ENCODE measurements at places on chromosomes 2 and 18. TPM values are rescaled to one million over a fixed set of nuclear protein-coding genes. Genes with fewer than 3 reads are reported as not detected.
A peak's percentile ranks its signal among the peaks of the same experiment; 100 is the strongest.

The SF3B6 gene
- 255 TPM for polyA plus RNA-seq

The GPR35 gene
- 0.60 TPM for polyA plus RNA-seq

The REG1B gene
- not detected for polyA plus RNA-seq

The SLC14A1 gene
- polyA plus RNA-seq, result 16.3 TPM

GRCh38 chr2:230429513-230429912, 13.5 kb downstream of the SP100 start:
- DNase-seq, result no peak

DNA sequence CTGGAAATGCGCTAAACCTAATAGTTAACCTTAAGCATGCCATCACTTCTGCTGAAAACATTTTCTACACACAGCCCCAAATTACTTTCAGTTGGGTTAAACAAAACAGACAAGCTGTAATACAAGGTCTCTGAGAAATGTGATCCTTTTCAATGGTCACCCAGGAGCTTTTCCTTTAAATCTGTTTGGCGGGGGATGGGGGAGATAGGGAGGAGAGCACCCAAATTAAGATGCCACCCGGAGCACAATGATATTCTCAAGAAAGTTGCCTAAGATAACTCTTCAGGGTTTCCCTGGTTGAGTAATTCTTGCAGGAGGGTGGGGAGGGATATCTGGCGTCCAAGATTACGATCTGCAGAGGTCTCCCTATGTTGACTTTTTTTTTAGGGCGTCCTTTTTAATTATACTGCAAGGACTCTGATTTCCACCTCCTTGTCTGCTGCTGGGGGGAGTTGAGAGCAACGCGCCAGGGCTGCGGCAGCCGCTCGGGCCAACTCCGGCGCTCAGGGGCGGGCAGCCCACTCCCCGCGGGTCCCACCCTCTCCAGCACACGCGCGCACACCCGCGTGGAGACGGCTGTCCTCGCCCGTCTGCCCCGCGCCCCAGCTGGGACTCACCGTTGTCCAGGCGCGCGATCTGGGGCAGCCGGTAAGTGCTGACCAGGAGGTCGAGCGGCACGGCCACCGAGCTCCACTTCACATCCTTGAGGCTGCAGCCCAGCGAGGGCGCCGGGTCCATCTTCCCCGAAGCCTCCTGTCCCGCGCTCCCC, 807 bp downstream of the GAREM1 start:
- no peak for DNase-seq

The STPG4 gene
- polyA plus RNA-seq, result not detected

DNA sequence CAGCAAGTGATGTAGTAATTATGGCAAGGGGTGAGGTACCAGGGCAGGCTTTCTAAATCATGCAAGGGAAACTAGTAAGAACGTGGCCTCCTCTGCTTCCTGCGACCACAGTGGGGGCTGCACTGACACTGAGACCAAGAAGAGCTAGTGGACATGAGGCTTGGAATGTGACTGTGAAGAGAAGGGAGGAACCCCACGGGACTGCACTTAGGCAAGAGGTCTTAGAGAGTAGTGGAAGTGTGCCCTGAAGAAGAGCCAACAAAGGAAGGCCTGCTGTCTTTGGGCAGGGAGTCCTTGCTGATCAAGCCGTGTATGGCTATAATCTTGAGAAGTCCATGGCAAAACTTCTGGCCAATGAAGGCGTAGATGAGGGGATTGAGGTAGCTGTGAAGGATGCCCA, 8.9 kb upstream of the RUFY4 start:
- no peak for DNase-seq

DNA sequence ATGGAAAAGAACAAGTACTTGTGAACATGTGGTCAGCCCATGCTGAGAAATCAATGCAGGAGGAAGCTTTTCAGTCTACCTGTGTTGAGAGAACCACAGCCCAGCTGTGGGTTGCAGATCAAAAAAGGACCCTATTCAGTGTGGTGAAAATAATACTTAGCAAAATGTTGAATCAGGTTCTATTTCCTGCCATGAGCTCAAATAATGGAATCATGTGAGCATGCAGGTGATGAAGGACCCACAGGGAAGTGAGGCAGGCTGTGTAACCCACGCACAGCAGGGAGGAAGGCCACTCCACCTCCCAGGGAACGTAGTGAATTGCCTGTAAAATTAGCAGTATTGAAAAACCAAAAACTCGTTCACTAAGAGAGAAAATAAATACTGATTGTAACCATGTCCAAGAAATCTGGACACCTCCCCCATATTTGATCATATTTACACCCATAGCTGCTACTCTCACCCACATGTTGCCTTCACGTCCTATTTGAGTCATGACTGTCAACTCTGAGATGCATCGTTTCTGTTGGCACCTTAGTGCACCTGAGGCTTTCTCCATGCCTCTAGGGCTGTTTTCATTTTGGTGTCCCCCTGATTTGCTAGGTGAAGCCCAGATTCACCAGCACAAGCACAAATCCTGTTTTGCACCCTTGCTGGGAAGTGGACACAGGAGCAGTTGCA, 20.5 kb upstream of the BCL2L11 start:
- DNase-seq, result no peak

The ARHGAP25 gene
- 148 TPM for polyA plus RNA-seq

DNA sequence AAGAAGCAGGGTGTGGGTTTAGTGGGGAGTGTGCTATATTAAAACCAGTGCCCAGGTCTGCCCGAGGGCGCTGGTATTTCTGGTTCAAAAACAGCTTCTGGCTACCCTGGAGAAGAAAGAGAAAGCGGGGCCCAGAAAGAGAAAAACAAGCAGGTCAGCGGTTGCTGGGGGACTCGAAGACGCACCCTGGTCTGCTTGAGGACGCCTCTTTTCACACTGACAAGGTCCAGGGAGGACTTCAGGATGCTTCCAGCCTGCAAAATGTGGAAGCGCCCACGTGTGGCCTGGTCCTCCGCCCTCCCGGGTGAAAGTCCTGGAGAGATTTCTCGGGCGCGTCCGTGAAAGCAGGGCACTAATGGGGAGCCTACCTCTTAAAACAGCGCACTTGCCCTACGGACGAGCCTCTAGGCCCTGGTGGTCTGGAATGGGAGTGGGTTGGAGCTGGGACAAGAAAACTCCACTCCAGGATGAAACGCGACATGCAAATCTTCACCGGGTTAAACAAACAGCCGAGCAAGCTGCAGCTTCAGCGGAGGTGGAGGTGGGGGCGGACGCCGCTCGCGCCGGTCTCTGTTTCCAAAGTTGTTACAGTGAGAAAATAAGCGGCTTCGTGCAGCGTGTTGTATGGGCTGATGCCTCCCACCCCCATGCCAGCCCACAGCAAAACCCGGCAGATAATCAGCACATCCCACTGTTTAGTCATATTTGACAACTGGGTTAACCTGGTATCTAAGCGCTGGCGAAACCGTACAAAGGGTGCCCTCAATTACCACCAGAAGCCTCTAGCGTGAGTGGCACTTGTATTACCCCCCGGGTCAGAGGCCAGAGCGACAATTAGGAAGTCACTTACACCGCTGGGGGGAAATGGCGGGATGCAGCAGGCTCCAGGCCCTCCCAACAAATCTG, 1.1 kb upstream of the SP9 start:
- no peak for DNase-seq

The CD28 gene
- polyA plus RNA-seq, result 184 TPM

The FAM161A gene
- polyA plus RNA-seq, result 2.2 TPM

The SCYGR4 gene
- not detected for polyA plus RNA-seq

DNA sequence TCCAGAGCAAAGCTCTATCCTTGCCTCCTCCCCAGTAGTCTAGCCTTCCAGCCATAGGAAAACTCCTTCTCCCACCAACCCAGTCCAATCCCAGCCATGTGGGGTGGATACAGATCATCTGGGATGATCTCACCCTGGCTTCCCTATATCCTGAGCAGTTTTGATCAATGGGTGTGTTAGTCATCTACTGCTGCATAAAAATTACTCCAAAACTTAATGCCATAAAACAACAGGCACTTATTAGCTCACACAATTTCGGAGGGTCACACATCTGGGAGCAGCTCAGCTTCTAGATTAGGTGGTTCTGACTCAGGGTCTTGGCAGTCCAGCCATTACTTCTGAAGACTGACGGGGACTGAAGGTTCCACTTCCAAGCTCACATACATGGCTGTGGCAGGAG, 190.4 kb downstream of the SPP2 start:
- DNase-seq, result no peak

The NDUFB3 gene
- 288 TPM for polyA plus RNA-seq

The GPR39 gene
- polyA plus RNA-seq, result not detected

The FBLN7 gene
- 40.2 TPM for polyA plus RNA-seq

- no peak for DNase-seq
Measured at GRCh38 chr18:42296192-42296591, 341.2 kb downstream of the PIK3C3 start.

DNA sequence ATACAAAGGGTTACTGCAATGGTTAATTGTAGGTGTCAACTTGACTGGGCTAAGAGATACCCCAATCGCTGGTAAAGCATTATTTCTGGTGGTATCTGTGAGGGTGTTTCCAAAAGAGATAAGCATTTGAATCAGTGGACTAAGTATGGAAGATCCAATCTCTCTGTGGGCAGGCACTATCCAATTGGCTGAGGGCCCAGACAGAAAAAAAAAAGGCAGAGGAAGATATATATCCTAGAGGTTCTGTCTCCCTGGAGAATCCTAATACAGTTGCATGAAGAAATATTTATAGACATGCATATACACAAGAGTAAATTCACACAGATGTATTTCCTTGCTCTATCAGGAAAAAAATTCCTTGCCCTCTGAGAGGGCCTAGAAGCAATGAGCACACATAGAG, 43.9 kb downstream of the TBC1D8 start:
- DNase-seq, result no peak

GRCh38 chr2:224221455-224221913, 180.4 kb downstream of the FAM124B start:
- no peak for DNase-seq

The PSMA8 gene
- polyA plus RNA-seq, result 1.1 TPM

DNA sequence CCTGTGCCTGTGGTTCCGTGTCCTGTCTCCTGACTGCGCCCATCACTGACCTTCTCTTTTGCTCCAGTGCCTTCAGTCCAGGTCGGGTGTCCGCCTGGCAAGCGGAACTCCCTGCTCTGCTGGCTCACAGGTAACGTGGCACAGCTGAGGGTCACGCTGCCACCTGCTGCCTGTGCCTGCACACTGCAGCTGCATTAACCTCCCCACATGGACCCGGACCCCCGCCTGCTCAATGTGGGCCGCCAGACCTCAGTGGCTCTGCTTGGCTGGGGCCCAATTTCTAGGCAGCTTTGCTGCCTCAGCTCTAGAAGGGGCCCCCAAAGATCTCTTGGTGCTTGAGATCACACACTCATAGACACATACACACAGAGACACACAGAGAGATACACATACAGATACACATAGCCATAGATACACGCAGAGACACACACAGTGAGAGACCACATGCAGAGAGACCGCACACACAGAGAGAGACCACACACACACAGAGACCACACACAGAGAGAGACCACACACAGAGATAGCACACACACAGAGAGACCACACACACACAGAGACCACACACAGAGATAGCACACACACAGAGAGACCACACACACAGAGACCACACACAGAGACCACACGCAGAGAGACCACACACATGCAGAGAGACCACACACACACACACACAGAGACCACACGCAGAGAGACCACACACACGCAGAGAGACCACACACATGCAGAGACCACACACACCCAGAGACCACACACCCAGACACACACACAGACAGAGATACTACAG, 14.9 kb upstream of the CNNM3 start:
- peak; percentile 69 for DNase-seq

DNA sequence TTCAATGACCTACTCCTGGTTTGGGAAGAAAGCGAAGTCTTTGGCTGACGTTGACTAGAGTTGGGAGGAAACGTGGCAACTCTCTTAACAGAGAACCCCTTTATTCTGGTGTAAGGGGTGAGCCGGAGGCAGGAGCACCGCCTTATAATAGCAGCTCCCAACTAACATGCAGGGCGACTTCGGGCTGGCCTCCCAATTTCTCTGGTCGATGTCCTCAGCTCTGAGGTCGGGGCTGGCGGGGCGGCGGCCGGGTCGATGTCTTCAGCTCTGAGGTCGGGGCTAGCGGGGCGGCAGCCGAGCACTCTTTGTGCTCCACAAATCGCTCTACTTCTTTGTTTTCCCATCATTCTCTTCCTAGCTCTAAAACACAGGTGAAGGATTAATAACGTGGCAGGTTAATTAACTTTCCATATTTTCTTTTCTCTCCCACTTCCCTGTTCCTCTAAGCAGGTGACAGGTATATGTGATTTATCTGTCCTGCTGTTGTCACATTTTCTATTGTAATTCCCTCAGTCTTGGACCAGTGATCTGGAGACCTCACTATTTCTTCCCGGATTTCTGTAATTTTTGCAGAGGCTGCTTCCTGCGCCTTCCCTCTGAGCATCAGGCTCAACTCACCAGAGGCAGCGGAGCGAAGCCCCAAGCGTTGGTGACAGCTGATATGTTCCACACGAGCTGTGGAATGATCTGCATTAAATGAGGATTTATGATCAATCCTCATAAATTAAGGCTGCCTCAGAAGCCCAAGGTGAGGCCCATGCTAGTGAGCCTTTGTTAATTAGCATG, 64.3 kb downstream of the ACKR3 start:
- DNase-seq, result no peak

DNA sequence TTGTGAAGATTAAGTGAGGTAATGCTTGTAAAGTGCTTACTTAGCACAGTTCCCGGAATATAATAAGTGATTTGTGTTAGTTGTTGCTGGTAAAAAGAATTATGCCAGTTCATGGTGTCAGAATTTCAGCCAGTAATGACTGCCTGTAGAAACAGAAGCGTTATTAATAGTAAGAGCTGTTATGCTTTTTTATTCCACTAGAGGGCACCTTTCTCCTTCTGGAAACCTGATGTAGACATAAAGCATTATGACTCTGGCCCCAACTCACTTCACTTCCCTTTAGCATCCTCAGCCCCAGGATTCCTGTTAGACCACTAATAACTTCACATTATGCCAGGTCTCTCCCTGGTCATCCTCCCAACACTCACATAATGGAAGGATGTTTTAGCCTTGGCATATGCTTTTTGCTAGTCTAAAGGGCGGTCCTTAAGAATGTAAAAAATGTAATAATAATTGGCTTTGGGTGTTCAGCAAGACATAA, 34.9 kb downstream of the C18orf54 start:
- peak; percentile 50 for DNase-seq

DNA sequence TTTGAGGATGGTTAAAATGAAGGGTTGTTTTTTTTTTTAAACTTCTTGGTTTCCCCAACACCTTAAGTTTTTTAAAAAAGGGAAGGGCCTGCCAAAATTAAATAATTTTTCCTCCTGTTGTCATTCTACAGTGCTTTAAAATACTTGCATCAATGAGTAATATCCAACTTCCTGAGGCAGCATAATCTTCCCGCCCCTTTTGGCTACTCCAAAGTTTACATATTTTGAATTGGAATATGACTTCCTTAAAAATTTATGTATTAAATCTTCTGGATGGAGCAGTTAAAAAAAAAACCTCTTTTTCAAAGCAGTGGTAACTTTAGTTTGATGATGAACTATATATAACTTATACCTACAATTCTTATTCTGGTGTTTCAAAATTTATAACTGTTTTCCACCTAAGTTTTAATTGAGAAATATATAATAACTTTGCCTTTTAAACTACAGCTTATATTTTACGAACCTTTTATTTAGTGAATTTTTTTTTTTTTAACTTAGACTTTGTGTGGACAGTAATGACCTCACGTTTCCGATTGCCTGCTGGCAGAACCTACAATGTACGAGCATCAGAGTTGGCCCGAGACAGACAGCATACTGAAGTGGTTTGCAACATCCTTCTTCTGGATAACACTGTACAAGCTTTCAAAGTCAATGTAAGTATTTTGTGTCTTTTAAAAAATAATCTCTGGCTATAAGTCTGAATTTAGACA, 49.8 kb downstream of the PTPN4 start:
- no peak for DNase-seq

- DNase-seq, result no peak
Measured at GRCh38 chr2:224198436-224198835, 159.3 kb upstream of the SERPINE2 start.

The ASTL gene
- 0.39 TPM for polyA plus RNA-seq

The HOXD8 gene
- not detected for polyA plus RNA-seq

- no peak for DNase-seq
Measured at GRCh38 chr2:9082158-9082557, 78.7 kb upstream of the MBOAT2 start.

Measured in CD4-positive, CD25-positive, alpha-beta regulatory T cell (primary cell).